Effector memory CD4-positive, alpha-beta T cell (primary cell): ENCODE measurements at places on chromosomes 2 and 18.

- no peaks in the 10 kb centered on the region for H3K4me1 ChIP-seq
- H3K36me3 ChIP-seq: no peaks in the 10 kb centered on the region
- no peak overlapping the region for H3K27ac ChIP-seq
Measured at GRCh38 chr2:209905691-209906090, 96.7 kb upstream of the RPE start.

DNA sequence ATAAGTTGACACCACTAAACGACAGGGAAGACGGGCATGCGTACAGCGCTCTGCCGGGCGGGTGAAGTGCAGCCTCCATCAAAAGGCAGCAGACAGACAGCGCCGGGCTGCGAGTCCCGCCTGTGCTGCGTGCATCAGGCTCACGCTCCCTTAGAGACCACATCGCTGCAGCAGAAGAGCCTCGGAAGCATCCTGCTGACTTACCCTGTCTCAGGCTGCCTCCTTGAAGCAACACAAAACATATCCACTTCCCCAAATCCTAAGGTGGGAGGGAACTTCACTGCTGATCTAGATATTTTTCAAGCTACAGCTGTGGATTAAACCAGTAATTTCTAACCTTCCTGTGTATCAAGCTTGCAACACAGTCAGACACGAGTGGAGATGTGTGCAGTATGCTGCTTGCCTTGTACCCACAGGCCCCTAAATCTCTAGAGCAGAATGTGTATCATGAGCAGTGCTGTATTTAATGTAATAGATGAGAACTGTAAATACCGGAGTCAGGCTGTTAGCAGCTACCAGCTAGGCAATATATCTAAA, 6.4 kb downstream of the MYT1L start:
- no peak overlapping the region for H3K27ac ChIP-seq
- no peaks in the 10 kb centered on the region for H3K4me1 ChIP-seq
- no peaks in the 10 kb centered on the region for H3K36me3 ChIP-seq
- no peak for DNase-seq
- no peaks in the 10 kb centered on the region for H3K27me3 ChIP-seq

DNA sequence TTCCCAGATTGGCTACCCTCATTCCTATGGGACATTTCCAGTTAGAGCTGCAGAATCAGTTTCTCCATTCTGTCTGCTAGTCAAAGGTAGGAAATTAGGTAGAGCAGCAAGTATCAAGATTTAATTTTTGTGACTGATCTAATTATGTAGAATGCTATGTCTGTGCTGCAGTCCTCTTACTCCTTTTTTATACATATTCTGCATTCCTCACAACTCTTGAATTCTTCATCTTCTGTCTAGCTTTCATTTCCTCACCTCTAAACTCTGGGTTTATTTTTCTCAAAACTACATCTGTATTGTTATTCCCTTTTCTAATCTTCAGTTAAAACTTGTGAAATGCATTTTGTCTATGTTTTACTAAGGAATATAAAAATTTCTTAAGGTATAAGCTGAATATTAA, 8.6 kb downstream of the SGO2 start:
- no peaks in the 10 kb centered on the region for H3K27me3 ChIP-seq
- no peaks in the 10 kb centered on the region for H3K36me3 ChIP-seq
- DNase-seq: no peak
- no peak overlapping the region for H3K4me3 ChIP-seq

- H3K27me3 ChIP-seq: no peaks in the 10 kb centered on the region
- H3K36me3 ChIP-seq: no peaks in the 10 kb centered on the region
- no peak for DNase-seq
- H3K27ac ChIP-seq: no peak overlapping the region
- H3K4me3 ChIP-seq: no peak overlapping the region
Measured at GRCh38 chr2:21067125-21067524, 23.3 kb upstream of the APOB start.

- no peaks in the 10 kb centered on the region for H3K36me3 ChIP-seq
- no peak overlapping the region for H3K27ac ChIP-seq
- DNase-seq: no peak
- no peaks in the 10 kb centered on the region for H3K4me1 ChIP-seq
Measured at GRCh38 chr18:48749768-48750167, 201.0 kb downstream of the SMAD7 start.

GRCh38 chr2:217756375-217757107, 246.3 kb downstream of the TNS1 start:
- H3K36me3 ChIP-seq: no peaks in the 10 kb centered on the region
- peak overlapping the region; percentile 22 for H3K4me3 ChIP-seq
- H3K27me3 ChIP-seq: no peaks in the 10 kb centered on the region
- no peak for DNase-seq
- H3K4me1 ChIP-seq: no peaks in the 10 kb centered on the region

- H3K4me1 ChIP-seq: no peaks in the 10 kb centered on the region
- DNase-seq: no peak
- no peak overlapping the region for H3K4me3 ChIP-seq
- H3K27me3 ChIP-seq: no peaks in the 10 kb centered on the region
- no peaks in the 10 kb centered on the region for H3K36me3 ChIP-seq
Measured at GRCh38 chr2:65576861-65577601, 144.6 kb upstream of the SPRED2 start.

- H3K36me3 ChIP-seq: no peaks in the 10 kb centered on the region
- no peaks in the 10 kb centered on the region for H3K4me1 ChIP-seq
- DNase-seq: no peak
- H3K27me3 ChIP-seq: no peaks in the 10 kb centered on the region
- no peak overlapping the region for H3K27ac ChIP-seq
- no peak overlapping the region for H3K4me3 ChIP-seq
Measured at GRCh38 chr2:213164263-213164662, 12.9 kb upstream of the IKZF2 start.

DNA sequence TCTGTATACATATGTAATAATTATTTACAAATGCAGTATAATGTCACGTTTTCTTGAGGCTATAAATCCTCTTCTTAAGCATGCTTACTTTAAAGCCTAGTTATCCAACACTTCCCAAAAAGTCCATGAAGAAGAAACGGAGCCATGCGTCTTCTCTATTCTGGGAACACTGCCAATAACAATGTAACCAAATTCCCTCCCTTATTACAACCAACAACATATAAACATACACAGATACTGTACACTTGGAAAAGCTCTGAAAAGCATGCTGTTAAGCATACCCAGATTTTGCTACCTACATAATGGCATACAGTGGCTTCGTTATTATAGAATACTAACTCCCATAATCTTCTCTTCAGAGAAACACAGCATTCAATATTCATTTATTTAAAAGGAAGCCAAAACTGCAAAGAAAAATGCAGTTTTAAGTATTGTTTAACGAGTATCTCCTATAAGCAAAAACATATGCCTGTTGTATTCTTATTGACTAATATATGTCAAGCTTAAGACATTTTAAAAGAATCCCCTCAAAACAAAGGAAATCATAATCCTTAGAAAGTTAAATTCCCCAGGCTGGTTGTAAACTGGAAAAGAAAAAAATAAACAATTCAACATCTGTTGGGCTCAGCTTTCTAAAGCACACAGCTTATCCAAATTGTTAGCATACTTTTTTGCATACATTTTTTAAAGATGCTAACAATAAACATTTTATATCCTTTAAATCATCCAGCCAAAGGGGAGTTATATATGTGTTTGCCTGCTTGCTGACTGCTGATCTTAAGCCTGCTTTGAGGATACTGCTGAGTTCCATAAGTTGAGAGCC, 83.4 kb downstream of the SLC25A12 start:
- DNase-seq: no peak
- H3K4me3 ChIP-seq: no peak overlapping the region
- H3K36me3 ChIP-seq: peaks cover 19% of the 10 kb centered on the region
- no peaks in the 10 kb centered on the region for H3K27me3 ChIP-seq

DNA sequence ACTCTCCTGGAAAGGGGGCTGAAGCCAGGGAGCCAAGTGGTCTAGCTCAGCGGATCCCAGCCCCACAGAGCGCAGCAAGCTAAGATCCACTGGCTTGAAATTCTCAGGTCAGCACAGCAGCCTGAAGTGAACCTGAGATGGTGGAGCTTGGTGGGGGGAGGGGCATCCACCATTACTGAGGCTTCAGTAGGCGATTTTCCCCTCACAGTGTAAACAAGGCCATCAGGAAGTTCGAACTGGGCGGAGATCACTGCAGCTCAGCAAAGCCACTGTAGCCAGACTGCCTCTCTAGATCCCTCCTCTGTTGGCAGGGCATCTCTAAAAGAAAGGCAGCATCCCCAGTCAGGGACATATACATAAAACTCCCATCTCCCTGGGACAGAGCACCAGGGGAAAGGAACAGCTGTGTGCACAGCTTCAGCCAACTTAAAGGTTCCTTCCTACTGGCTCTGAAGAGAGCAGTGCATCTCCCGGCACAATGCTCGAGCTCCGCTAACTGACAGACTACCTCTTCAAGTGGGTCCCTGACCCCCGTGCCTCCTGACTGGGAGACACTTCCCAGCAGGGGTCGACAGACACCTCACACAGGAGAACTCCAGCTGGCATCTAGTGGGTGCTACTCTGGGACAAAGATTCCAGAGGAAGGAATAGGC, 282.3 kb upstream of the EPC2 start:
- no peak for DNase-seq
- H3K27ac ChIP-seq: no peak overlapping the region
- H3K36me3 ChIP-seq: no peaks in the 10 kb centered on the region
- H3K4me1 ChIP-seq: no peaks in the 10 kb centered on the region

DNA sequence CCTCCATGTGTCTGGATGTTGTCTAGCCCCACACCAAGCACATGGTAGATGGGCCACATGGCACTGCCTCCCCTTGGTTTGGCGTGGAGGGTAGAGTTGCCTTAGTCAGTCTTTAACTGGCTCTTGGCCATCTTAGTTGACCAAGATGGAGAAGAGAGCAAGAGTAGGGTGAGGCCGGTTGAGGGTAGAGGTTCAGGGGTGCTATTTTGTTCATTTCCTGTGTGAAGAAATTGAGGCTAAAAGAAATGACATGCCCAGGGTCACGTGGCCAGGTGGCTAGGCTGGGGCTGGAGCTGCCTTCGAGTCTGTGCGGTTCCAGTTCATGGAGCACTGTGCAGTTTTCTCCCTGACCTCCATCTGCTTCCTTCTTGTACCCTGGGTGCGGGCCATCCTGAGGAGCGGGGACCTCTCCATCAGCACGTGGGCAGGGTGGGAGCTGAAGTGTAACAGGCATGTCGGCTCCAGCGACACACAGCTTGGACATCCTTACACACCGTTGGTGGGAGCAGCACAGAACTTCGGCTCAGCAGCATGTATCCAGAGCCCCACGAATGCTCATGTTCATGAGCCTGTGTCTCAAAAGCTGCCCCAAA, 213.2 kb downstream of the GBX2 start:
- peaks cover 10% of the 10 kb centered on the region for H3K4me1 ChIP-seq
- H3K4me3 ChIP-seq: no peak overlapping the region
- no peaks in the 10 kb centered on the region for H3K36me3 ChIP-seq
- no peak overlapping the region for H3K27ac ChIP-seq
- H3K27me3 ChIP-seq: no peaks in the 10 kb centered on the region
- no peak for DNase-seq

DNA sequence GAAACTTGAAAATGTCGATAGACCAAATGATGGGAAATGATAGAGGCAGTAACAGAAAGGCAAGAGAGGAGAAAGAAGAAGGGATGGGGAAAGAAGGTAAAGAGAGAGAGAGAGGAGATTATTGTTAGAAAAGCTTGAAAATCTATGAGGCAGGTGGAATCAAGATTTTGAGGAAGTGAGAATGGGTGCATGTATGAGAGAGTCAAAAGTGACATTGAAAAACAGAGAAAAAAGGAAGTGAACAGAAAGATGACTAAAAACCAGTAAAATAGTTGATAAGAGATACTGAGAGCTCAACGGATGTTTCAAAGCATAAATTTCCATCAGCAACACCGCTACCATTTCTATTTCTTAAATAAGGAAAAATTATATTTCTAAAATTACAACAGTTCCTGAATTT, 327.4 kb upstream of the CWC22 start:
- no peaks in the 10 kb centered on the region for H3K4me1 ChIP-seq
- no peak overlapping the region for H3K27ac ChIP-seq
- no peaks in the 10 kb centered on the region for H3K27me3 ChIP-seq
- no peak overlapping the region for H3K4me3 ChIP-seq

GRCh38 chr2:41294331-41294730, 753.5 kb upstream of the PKDCC start:
- H3K27ac ChIP-seq: no peak overlapping the region
- no peak for DNase-seq
- H3K4me3 ChIP-seq: no peak overlapping the region
- no peaks in the 10 kb centered on the region for H3K4me1 ChIP-seq
- H3K36me3 ChIP-seq: no peaks in the 10 kb centered on the region
- H3K27me3 ChIP-seq: no peaks in the 10 kb centered on the region

- no peak overlapping the region for H3K4me3 ChIP-seq
- no peaks in the 10 kb centered on the region for H3K27me3 ChIP-seq
- DNase-seq: no peak
- H3K36me3 ChIP-seq: no peaks in the 10 kb centered on the region
Measured at GRCh38 chr2:9164112-9164608, 42.5 kb upstream of the ASAP2 start.

DNA sequence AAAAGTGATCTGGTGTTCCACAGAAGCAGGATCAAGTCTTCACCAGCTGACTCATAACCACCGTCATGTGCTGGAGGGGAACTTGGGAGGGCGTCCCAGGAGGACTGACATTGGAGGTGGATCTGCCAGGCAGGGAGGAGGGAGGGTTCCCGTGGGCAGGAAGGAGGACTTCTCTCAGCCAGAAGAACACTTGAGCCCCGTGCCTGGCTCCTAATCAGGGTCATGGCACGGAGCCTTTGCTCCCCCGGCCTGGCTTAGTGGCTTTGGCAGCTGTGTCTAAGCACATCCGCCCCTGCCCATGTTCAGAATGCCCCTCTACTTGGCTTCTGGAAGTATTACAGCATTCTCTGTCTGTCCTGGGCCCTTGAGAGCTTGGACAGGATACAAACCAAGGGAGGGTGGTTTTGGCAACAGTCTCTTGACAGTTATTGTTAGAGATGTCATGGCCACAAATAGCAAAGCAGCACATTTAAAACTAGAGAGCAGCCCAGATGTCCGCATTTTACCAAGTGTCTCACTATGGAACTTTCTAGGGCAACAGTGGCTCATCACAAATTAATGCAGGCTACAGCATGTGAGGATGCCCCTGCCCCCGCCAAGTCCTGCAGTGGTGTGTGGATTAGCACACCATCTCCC, 11.5 kb downstream of the PPP1R7 start:
- no peaks in the 10 kb centered on the region for H3K27me3 ChIP-seq
- H3K27ac ChIP-seq: no peak overlapping the region
- DNase-seq: no peak
- H3K4me3 ChIP-seq: no peak overlapping the region

GRCh38 chr18:9571546-9571945, 42.8 kb downstream of the PPP4R1 start:
- H3K27me3 ChIP-seq: no peaks in the 10 kb centered on the region
- H3K4me3 ChIP-seq: no peak overlapping the region
- no peak for DNase-seq

GRCh38 chr2:225041207-225041850, 939 bp downstream of the DOCK10 start:
- H3K27me3 ChIP-seq: no peaks in the 10 kb centered on the region
- H3K4me3 ChIP-seq: peak overlapping the region; percentile 93
- peaks cover 34% of the 10 kb centered on the region for H3K4me1 ChIP-seq
- H3K36me3 ChIP-seq: no peaks in the 10 kb centered on the region
- peak overlapping the region; percentile 96 for H3K27ac ChIP-seq
